Forelimb muscle (tissue), 1 donor: ENCODE measurements at places on chromosomes 3 and 15. TPM values are rescaled to one million over a fixed set of nuclear protein-coding genes. Genes with fewer than 3 reads are reported as not detected.

Gene SAMD7
- not detected for polyA plus RNA-seq

Gene SLC22A13
- polyA plus RNA-seq, result 0.24 TPM

Gene PPM1L
- polyA plus RNA-seq, result 10.0 TPM

Gene AP3B2
- polyA plus RNA-seq, result 0.29 TPM

Gene TMEM41A
- 16.8 TPM for polyA plus RNA-seq

Gene NLGN1
- 1.5 TPM for polyA plus RNA-seq

Gene PLXND1
- 110 TPM for polyA plus RNA-seq

Gene ALS2CL
- polyA plus RNA-seq, result 9.0 TPM

Gene AP3S2
- polyA plus RNA-seq, result 25.4 TPM

Gene GOLGA8G
- polyA plus RNA-seq, result 0.13 TPM

Gene IL17RB
- polyA plus RNA-seq, result 3.9 TPM
